ENCODE measurements at places on chromosomes 5 and 9. TPM values are rescaled to one million over a fixed set of nuclear protein-coding genes. Genes with fewer than 3 reads are reported as not detected.

- H3K27ac ChIP-seq: no peak overlapping the region
- no peaks in the 10 kb centered on the region for H3K36me3 ChIP-seq
- H3K4me1 ChIP-seq: no peaks in the 10 kb centered on the region
- no peak overlapping the region for H3K4me3 ChIP-seq
- H3K27me3 ChIP-seq: no peaks in the 10 kb centered on the region
Observed at GRCh38 chr9:10032166-10032565, 580.6 kb downstream of the PTPRD start.

- DNase-seq: no peak
- no peak overlapping the region for H3K27ac ChIP-seq
- no peak overlapping the region for H3K4me3 ChIP-seq
- H3K36me3 ChIP-seq: no peaks in the 10 kb centered on the region
- no peaks in the 10 kb centered on the region for H3K4me1 ChIP-seq
Observed at GRCh38 chr9:123345567-123345955, 10.4 kb upstream of the CRB2 start.

- H3K4me1 ChIP-seq: peaks cover 10% of the 10 kb centered on the region
- no peaks in the 10 kb centered on the region for H3K27me3 ChIP-seq
- H3K36me3 ChIP-seq: no peaks in the 10 kb centered on the region
Observed at GRCh38 chr9:38641985-38642864, 21.8 kb upstream of the ANKRD18A start.

Gene PCDHA2
- total RNA-seq: not detected

- no peaks in the 10 kb centered on the region for H3K36me3 ChIP-seq
- no peaks in the 10 kb centered on the region for H3K4me1 ChIP-seq
- DNase-seq: no peak
- H3K27me3 ChIP-seq: peaks cover 96% of the 10 kb centered on the region
- no peak overlapping the region for H3K27ac ChIP-seq
- H3K4me3 ChIP-seq: no peak overlapping the region
Observed at GRCh38 chr9:89646189-89646939, 41.6 kb downstream of the GADD45G start.

Gene AGTPBP1
- total RNA-seq: 19.8 TPM

GRCh38 chr9:131179561-131180219, 54.3 kb downstream of the NUP214 start:
- H3K36me3 ChIP-seq: 0 out of 2 replicates have a peak, but pooled peaks cover 17% of the 10 kb centered on the region
- H3K4me1 ChIP-seq: no peaks in the 10 kb centered on the region
- DNase-seq: no peak
- no peak overlapping the region for H3K27ac ChIP-seq
- no peak overlapping the region for H3K4me3 ChIP-seq
- H3K27me3 ChIP-seq: no peaks in the 10 kb centered on the region

Gene CTSV
- total RNA-seq: 47.3 TPM

Gene MYMK
- total RNA-seq: not detected

GRCh38 chr5:150017226-150018005, 16.9 kb downstream of the HMGXB3 start:
- H3K27me3 ChIP-seq: no peaks in the 10 kb centered on the region
- peaks cover 74% of the 10 kb centered on the region for H3K36me3 ChIP-seq
- peak; percentile 75 for DNase-seq
- peak overlapping the region; percentile 14 for H3K27ac ChIP-seq

DNA sequence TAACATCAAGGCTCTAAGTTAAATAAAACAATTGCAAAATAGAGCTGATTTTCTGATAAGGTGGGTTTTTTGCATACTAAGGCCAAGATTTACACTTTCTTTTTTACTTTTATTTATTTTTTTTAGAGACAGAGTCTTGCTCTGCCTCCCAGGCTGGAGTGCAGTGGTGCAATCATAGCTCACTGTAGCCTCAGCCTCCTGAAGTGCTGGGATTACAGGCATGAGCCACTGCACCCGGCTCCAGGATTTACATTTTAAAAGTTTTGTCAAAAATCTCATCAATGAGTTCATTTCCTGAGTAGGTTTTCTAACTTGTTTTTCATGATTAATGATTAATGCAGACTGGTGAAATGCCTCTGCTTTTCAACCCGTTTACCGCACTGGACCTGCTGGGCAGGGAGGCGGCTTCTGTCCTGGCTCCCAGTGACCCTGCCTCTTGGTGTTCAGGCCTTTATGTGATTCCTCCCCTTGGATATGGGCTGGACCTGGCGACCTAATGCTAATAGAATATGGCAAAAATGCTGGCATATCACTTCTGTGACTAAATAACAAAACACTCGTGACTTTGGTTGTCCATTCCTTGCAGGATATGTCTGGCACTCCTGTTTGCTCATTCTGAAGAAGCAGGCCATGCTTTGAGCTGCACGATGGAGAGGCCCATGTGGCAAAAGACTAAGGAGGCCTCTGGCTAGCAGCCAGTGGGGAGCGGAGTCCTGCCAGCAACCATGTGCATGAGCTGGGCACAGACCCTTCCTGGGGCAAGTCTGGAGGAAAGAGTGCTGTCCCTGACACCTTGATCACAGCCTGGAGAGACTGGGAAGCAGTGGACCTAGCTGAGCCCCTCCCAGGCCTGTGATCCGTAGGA, 72.2 kb upstream of the PTCH1 start:
- H3K36me3 ChIP-seq: no peaks in the 10 kb centered on the region
- H3K27me3 ChIP-seq: peaks cover 74% of the 10 kb centered on the region
- H3K4me1 ChIP-seq: no peaks in the 10 kb centered on the region
- H3K4me3 ChIP-seq: no peak overlapping the region
- no peak for DNase-seq

Gene CDK9
- total RNA-seq: 93.8 TPM

Gene ENTR1
- 67.9 TPM for total RNA-seq

- H3K4me3 ChIP-seq: no peak overlapping the region
- no peaks in the 10 kb centered on the region for H3K27me3 ChIP-seq
- no peaks in the 10 kb centered on the region for H3K4me1 ChIP-seq
- DNase-seq: no peak
- no peaks in the 10 kb centered on the region for H3K36me3 ChIP-seq
- H3K27ac ChIP-seq: no peak overlapping the region
Observed at GRCh38 chr9:72704688-72705375, 183.4 kb downstream of the TMC1 start.

DNA sequence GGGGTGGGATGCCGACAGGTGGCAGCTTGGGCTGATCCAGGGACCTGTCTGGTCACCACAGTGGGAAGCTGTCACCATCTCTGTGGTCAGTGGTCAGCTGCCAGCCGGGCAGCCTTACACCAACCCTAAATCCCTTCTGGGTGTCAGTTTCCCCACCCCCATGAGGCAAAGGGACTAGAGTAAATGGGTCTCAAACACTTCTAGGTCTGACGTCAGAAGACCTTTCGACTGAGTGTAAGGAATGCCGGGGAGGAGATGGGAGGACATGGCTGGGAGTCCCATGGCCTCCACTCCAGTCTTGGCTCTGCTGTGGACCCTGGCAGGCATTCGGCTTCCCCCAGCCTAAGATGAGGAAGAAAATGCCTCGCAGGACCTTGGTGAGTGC, 40.3 kb upstream of the SLC25A51 start:
- peak overlapping the region; percentile 68 for H3K27ac ChIP-seq
- no peaks in the 10 kb centered on the region for H3K27me3 ChIP-seq
- peaks cover 59% of the 10 kb centered on the region for H3K4me1 ChIP-seq
- peaks cover 7% of the 10 kb centered on the region for H3K36me3 ChIP-seq

- DNase-seq: no peak
- no peak overlapping the region for H3K27ac ChIP-seq
- H3K36me3 ChIP-seq: peaks cover 22% of the 10 kb centered on the region
Observed at GRCh38 chr5:77065256-77065655, 21.8 kb downstream of the ZBED3 start.

Gene PCDHGA6
- total RNA-seq: 0.17 TPM

DNA sequence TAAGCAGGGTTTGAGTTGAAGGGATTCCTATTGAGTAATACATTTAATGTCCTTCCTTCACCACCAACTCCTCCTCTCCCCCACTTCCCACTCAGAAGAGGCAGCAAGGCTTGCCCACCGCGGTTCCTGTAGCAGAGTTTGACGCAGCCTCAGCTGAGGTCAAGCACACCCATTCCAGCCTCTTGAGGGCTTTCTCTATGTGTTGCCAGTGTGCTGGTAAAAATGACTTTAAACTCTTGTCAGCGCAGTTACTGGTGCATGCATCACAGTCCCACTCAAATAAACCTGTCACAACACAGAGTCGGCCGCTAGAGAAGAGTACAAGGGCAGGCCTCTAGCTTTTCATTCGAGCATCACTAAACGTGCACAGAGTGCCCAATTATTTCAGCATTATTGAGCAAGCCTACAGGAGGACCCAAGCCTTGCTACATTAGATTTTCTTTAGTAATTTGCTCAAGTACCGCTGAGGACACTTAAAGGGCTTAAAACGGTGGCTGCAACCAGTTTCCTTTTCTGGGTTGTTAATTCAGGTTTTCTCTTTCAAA, 79.6 kb downstream of the TLE4 start:
- DNase-seq: no peak
- H3K27me3 ChIP-seq: peaks cover 7% of the 10 kb centered on the region
- H3K27ac ChIP-seq: no peak overlapping the region
- H3K4me3 ChIP-seq: no peak overlapping the region
